ENCODE measurements at places on chromosomes 6 and 20.

- DNase-seq: peak; percentile 77
These were observed 10.3 kb upstream of the R3HDML start for GRCh38 chr20:44326391-44327159.

DNA sequence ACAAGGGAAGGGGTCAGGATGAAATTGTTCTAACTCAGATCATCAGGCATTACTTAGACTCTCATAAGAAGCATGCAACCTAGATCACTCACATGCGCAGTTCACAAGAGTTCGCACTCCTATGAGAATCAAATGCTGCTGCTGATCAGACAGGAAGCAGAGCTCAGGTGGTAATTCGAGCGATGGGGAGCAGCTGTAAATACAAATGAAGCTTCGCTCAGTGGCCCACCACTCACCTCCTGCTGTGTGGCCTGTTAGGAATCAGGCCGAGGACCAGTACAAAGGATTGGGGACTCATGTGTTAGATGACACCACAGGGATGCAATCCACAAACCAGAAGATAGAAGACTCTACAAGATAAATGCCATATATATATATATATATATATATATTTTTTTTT, 31.5 kb upstream of the TOP1 start:
- no peak for DNase-seq

- no peak for DNase-seq
These were observed 43.4 kb downstream of the ENPP1 start for GRCh38 chr6:131851049-131851769.

DNA sequence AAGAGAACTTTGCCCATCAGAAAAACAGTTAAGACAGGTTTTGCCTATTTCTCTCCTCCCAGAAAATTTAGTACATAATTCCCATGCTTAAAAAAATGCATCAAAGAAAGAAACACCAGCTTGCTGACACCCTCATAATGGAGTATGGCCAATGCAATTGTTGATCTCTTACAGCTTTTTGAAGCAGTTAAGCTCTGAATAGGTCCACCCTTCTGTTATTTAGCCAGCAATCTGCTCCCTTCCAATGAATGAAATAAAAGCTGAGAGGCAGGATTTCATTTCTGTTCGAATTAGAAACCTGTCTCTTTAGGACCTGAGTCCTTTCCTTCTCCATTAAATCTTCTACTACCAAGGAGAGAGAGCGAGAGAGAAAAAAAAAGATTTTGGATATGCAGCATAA, 288.7 kb downstream of the RNF144B start:
- DNase-seq: no peak

- no peak for DNase-seq
These were observed 86.5 kb downstream of the CHD6 start for GRCh38 chr20:41531518-41532275.

GRCh38 chr6:116568111-116568510, 3.2 kb upstream of the RWDD1 start:
- DNase-seq: no peak

GRCh38 chr6:132490478-132491204, 22.3 kb downstream of the STX7 start:
- DNase-seq: no peak

- no peak for DNase-seq
These were observed 54.5 kb downstream of the TRMT11 start for GRCh38 chr6:126040826-126041225.

DNA sequence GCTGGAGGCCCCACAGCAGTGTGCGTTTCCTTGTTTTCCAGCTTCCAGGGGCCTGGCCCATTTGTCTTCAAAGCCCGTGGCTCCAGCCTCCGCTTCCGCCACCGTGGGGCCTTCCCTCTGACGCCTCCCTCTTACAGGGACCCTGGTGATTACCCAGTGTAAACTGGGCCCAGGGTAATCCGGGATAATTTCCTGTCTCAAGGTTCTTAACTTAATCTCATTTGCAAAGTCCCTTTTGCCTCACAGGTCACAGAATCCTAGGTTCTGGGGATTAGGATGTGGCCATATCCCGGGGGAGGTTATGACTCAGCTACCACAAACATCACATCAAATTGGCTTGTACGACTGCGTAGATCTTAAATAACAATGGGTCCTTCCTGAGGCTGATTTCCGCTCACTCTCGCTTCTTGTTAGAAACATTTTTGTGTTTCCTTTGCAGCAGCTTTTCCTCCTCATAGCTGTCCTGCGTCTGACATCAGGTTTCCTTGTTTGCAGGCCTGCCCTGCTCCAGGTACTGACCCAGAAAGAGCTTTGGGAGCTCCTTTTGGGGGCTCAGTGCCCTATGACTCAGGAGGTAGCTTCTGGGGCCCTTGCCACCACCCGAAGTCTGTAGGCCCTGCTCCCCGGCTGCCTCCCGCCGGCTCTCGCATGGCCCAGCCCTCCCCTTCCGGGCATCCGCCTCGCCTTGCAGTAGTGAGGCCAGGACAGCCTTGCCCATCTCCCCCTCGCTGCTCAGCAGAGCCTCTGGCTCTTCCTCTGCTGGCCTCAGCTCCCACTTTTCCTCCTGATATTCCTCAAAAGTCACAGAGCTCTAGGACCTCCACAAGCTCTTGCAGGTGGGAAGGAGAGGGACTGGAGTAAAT, 100.5 kb downstream of the ERMARD start:
- DNase-seq: peak; percentile 32

GRCh38 chr6:99016355-99016754, 68.6 kb upstream of the FBXL4 start:
- DNase-seq: no peak

DNA sequence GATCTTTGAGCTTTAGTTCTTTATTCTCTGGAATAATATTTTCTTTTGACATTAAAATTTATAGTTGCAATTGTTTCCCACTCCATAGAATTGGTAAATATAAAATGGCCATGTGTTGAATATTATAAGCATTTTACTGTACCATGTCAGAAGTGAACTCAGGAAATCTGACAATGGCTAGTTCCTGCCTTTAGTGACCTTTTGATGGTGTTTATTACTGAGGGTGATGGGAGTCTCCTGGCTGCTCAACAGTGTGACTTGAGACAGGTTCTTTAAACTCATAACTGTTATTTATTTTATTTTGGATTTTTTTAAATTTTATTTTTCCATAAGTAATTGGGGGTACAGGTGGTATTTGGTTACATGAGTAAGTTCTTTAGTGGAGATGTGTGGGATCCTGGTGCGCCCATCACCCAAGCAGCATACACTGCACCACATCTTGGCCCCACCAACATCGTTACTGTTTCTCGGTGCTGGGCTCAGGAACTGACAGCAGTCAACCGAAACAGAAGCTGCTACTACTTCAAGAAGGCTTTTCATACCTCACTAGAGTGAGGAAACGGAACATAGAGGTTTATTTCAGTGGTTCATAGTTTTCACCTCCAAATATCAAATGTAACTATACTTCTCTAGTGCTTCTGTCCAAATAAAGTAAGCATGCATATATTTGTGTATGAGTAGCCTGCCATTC, 90.4 kb downstream of the PLEKHG1 start:
- no peak for DNase-seq

DNA sequence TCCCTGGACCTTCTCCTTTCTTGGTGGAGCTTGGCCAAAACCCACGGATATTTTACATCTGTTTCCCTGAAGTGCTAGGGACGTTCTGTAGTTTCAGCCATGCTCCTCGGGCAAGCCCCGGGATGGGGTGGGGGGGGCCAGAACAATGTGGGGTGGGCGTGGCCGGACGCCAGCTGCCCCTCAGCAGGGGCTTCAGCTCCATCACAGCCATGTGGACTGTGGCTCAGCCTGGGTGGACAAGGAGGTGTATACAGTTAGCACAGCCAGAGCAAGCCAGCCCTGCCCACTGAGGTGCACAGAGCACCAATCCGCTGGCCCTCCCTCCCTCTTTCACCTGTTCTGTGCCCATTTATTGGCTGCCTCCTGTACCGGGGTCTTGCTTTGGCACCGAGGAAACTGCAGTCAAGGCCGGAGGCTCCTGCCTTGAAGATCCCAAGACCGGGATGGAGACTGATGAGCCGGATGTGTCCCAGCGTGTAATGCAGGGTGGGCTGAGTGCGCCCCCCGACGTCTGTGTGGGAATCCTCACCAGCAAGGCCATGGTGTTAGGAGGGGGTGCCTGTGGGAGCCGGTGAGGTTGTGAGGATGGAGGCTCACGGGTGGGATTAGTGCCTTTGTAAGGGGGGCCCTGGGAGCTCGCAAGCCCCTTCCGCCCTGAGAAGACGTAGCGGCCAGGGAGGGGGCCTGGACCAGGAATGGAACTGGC, 28.0 kb downstream of the FRMD1 start:
- DNase-seq: no peak

- DNase-seq: peak; percentile 21
These were observed 9.1 kb upstream of the SERPINB6 start for GRCh38 chr6:2980465-2980855.

GRCh38 chr6:166664135-166664534, 37.1 kb upstream of the RPS6KA2 start:
- no peak for DNase-seq

DNA sequence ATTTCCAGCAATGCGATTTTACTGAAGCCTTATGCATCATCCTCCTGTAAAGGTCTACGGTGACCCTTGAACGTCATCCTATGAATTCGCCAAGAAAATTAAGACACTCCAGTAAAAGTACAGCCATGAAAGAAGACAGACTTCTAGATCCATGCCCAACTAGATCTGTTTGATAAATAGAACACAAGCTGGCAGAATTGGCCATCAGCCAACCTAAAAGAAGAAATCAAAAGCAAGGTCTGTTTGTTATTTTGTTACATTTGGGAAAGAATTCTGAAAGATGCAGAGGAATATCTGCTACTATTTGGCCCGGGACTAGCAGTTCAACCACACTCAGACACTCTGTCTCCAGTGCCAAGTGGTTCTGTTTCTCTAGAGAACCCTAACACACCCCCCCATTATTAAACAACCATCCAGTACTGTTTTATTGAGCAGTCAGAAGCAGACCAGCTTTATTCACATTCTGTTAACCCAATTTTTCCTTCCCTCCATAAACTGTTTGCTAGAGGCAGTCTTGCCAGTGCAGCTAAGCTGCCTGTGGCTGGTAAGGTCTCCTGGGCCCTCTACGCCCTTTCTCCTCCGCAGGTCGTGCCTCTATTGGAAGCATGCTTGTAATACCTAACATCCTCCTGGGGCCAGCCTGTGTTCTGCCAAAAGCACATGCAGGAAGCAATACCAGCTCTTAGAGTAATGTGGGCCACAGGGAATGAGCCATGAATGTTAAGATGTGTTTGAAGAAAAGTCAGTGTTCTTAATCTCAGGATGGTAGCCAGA, 30.7 kb downstream of the LY86 start:
- no peak for DNase-seq

- no peak for DNase-seq
These were observed 96.4 kb upstream of the FOXC1 start for GRCh38 chr6:1513215-1513780.

- no peak for DNase-seq
These were observed 233.4 kb downstream of the SOX4 start for GRCh38 chr6:21826904-21827303.

DNA sequence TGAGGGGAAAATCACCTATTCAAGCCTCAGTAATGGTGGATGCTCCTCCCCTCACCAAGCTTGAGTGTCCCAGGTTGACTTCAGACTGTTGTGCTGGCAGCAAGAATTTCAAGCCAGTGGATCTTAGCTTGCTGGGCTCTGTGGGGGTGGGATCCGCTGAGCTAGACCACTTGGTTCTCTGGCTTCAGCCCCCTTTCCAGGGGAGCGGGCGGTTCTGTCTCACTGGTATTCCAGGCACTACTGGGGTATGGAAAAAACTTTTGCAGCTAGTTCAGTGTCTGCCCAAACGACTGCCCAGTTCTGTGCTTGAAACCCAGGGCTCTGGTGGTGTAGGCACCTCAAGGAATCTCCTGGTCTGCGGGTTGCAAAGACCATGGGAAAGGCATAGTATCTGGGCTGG, 42.9 kb upstream of the UFL1 start:
- no peak for DNase-seq

DNA sequence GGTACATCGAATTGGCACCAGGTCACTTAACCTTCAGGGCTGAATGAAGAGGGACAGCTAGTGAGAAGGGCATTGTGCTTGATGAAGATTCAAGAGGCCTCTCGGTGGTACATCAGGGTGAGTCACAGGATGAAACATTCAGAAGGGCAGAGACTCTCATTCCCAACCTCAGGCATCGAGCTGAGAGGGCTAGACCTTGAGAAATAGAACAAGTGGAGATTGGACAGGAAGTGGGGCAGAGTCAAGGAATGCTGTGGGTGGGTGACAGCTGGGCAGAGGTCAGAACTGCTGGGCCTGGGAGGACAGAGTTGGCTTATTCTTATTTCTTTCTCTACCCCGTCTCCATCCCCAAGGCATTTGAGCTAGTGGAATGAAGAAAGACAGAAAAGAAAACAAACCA, 126.0 kb downstream of the SCML4 start:
- DNase-seq: no peak

DNA sequence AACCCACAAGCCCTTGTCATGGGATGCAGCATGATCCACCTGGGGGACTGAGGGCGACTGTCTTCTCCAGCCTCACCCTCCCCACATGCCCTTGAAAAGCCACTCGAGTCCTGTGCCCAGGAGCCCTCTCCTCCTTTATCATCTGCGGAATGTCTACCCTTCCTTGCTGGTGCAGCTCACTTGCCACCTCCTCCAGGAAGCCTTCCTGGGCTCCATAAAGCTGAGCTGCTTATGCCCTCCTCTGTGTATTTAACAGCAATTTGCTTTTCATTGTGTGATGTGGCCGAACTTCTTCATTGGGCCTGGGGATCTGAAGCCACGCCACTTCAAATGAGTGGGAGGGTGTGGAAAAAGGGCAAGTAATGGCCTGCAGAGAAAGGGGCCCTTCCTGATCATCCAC, 17.8 kb upstream of the RBPJL start:
- DNase-seq: no peak

DNA sequence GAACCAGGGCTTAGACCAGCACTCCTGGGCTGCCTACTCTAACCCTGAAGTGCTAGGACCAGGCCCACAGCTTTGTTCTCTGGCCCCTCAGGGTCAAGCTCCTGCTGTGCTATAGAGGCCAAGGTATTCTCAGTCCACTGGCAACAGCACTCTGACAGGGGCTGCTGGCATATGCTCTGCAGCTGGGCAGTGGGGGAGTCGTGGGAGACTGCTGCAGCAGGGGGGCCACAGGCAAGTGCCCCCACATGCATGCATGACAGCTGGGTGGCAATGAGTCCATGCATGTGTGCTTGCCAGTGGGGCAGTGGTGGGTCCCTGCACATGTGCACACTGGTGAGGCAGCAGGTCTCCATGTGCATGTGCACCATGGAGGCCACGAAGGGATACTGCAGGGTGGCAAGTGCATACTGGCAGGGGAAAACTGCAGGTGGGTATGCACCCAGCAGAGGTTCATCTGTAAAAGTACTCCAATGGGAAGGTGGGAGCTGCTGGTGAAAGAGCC, 364.9 kb upstream of the IRAK1BP1 start:
- no peak for DNase-seq

DNA sequence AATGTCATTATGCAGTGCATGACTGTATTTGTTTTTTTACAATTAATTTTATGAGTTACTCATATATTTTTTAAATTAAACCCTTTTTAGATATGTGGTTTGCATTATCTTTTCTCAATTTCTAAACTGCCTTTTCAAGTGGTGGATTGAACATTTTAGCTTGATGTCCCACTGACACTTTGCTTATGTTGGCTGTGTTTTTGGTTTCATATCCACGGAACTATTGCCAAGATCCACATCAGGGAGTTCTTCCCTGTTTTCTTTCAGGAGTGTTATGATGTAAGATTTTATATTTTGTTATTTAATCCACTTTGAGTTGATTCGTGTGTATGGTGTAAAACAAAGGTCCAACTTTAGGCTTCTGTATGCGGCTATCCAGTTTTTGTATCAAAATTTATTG, 1144.9 kb upstream of the EYS start:
- no peak for DNase-seq

Data from activated CD8-positive, alpha-beta memory T cell treated with anti-CD3 and anti-CD28 coated beads for 24 hours (primary cell).